ENCODE measurements at places on chromosomes 6 and 20. TPM values are rescaled to one million over a fixed set of nuclear protein-coding genes. Genes with fewer than 3 reads are reported as not detected.

TEAD3 gene
- 26.5 TPM for total RNA-seq

DNA sequence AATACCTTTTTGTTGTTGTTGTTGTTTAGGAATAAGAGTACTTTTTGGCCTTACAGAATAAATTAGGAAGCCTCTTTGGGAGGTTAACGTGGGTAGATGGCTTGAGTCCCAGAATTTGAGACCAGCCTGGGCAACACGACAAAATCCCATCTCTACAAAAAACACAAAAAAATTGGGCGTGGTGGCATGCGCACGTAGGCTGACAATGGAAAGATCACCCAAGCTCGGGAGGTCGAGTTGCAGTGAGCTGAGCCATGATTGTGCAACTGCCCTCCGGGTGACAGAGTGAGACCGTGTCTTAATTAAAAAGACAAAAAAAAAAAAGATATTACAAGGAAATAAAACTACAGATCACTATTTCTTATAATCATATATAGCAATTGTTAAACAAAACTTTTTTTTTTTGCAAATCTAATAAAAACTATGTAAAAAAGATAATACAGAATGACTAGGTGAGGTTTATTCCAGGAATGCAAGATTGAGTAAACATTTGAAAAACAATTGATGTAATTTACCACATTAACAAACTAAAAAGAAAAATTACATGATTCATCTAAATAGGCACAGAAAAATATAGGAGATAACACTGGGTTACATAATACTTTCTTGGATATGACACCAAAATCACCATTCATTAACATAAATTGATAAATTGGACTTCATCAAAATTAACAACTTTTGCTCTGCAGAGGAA, 43.6 kb upstream of the ASCC3 start:
- no peaks in the 10 kb centered on the region for H3K4me1 ChIP-seq
- no peak for DNase-seq
- H3K27ac ChIP-seq: no peak overlapping the region
- H3K36me3 ChIP-seq: no peaks in the 10 kb centered on the region

DNA sequence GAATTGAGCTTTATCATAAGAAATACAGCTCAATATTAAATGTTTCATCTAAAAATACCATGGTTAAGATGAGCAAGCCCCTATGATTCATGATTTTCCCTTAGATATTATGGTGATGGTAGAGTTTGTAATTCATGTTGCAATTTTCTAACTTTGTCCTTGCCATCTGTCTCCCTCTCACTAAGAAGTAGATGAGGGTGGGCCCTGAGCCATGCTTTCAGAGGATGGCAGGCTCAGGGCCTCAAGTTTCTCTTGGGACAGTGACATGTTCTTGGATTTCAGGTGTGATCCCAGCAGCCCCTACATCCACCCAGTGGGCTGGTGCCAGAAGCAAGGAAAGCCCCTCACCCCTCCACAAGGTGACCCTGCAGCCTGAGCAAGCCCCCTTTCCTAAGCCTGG, 25.6 kb downstream of the L3MBTL1 start:
- no peaks in the 10 kb centered on the region for H3K36me3 ChIP-seq
- H3K27me3 ChIP-seq: no peaks in the 10 kb centered on the region
- no peaks in the 10 kb centered on the region for H3K4me1 ChIP-seq
- DNase-seq: no peak
- no peak overlapping the region for H3K27ac ChIP-seq
- no peak overlapping the region for H3K4me3 ChIP-seq

DNA sequence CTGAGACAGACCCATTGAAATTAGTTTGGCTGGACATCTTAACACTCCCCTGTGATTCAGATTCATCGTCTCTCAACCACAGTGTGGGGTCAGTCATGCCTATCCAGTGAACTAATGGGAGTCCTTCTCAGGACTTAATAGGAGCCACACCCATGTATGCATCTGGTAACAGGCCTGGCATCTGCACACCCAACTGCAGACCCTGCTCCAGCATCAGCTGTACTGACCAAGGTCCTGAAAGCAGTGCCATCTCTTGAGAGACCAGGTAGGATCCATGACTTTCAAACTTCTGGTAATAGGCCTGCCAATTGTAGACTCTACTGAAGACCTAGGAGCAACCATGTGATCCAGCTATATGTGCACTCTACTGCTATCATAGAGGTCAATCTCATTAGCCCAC, 363.6 kb upstream of the POU3F2 start:
- no peaks in the 10 kb centered on the region for H3K27me3 ChIP-seq
- H3K4me3 ChIP-seq: no peak overlapping the region
- DNase-seq: no peak
- no peaks in the 10 kb centered on the region for H3K4me1 ChIP-seq
- no peaks in the 10 kb centered on the region for H3K36me3 ChIP-seq
- no peak overlapping the region for H3K27ac ChIP-seq

GRCh38 chr6:13463941-13464340, 23.5 kb downstream of the GFOD1 start:
- no peaks in the 10 kb centered on the region for H3K36me3 ChIP-seq
- H3K27me3 ChIP-seq: no peaks in the 10 kb centered on the region
- no peak overlapping the region for H3K4me3 ChIP-seq
- H3K27ac ChIP-seq: no peak overlapping the region

- H3K27ac ChIP-seq: no peak overlapping the region
- H3K36me3 ChIP-seq: no peaks in the 10 kb centered on the region
- peak; percentile 18 for DNase-seq
- H3K4me3 ChIP-seq: no peak overlapping the region
Measured at GRCh38 chr20:17651760-17652388, 30.2 kb downstream of the RRBP1 start.

GRCh38 chr6:5085648-5086293, 630 bp downstream of the PPP1R3G start:
- no peaks in the 10 kb centered on the region for H3K36me3 ChIP-seq
- DNase-seq: peak; percentile 38
- H3K4me3 ChIP-seq: peak overlapping the region; percentile 84
- H3K4me1 ChIP-seq: peaks cover 3% of the 10 kb centered on the region
- H3K27ac ChIP-seq: peak overlapping the region; percentile 71

DNA sequence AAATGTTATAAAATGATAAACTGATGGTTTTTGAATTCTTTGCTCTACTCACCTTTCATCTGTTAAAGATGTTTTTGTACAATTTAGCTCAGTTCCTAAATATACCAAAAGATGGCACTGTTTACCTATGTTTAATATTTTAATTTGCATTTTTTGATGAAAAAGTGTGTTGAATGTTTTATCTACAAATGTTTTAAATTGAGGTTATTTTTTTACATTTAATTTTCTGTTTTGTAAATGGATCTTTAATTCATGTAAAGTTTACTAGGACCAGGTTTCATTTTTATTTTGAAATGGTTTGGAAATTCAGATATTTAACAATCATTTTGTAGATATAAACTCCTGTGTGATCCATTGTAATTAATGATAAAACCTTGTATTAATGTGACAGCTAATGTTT, 30.0 kb downstream of the CDKAL1 start:
- H3K27ac ChIP-seq: no peak overlapping the region
- no peaks in the 10 kb centered on the region for H3K27me3 ChIP-seq
- peaks cover 11% of the 10 kb centered on the region for H3K4me1 ChIP-seq
- H3K36me3 ChIP-seq: no peaks in the 10 kb centered on the region
- no peak for DNase-seq

All from psoas muscle (tissue), 8 donors.